ENCODE measurements at places on chromosomes 16 and 17.

GRCh38 chr17:80847496-80848230 lies 144.0 kb upstream of the CHMP6 start:
- peak; percentile 5 for DNase-seq

DNA sequence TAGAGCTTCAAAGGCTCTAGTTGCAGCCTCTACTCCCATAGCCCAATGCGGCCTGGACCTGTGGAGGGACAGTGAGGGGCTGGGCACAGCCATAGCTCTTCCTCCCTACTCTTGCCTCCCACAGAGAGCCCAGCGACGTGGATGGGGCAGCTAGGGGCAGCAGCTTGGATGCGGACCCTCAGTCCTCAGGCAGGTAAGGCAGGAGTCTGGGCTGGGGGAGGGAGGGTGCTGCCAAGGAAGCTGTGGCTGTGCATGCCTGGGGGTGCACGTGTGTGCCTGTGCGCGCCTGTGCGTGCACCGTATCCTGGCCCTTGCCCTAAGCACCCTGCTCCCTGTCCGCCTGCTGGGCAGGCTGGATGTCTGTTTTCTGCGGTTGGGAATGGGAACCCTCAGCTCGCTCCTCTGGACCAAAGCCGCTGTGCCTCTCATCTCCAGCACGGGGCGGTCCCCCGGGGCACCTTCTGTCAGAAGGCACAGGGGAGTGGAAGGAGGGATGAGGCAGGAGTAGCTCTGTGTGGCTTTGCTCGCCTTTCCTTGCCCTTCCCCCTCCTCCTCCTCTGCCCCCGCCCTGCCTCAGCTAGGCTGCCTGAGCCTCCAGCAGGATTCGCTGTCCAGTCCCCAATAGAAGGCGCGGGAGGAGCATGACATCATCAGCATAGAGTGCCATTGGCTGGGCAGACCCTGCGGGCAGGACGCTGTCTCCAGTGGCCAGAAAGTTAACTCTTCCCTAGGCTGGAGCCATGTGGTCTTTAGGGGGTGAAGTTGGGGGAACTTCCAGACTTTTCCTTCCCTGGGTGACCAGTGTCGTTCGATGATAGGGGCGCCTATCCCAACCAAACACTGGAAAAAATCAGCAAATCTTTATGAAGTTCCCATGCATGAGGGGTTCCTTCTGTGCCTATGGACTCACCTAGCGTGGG lies 797 bp downstream of the PRCD start:
- peak; percentile 88 for DNase-seq

DNA sequence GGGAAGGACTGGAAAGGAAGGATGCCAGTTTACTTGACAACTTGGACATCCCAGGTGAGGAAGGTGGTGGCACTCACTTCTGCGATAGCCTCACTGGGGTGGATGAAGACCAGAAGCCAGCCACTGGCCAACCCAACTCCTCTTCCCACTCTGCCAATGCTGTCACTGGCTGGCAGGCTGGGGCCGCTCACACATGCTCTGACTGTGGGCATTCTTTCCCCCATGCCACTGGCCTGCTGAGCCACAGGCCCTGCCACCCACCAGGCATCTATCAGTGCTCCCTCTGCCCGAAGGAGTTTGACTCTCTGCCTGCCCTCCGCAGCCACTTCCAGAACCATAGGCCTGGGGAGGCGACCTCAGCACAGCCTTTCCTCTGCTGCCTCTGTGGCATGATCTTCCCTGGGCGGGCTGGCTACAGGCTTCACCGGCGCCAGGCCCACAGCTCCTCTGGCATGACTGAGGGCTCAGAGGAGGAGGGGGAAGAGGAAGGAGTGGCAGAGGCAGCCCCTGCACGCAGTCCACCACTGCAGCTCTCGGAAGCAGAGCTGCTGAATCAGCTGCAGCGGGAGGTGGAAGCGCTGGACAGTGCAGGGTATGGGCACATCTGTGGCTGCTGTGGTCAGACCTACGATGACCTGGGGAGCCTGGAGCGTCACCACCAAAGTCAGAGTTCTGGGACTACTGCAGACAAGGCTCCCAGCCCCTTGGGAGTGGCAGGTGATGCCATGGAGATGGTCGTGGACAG lies 4.5 kb downstream of the ZNF646 start:
- no peak for DNase-seq

GRCh38 chr17:9138161-9138717 lies 116.9 kb downstream of the NTN1 start:
- DNase-seq, result no peak

DNA sequence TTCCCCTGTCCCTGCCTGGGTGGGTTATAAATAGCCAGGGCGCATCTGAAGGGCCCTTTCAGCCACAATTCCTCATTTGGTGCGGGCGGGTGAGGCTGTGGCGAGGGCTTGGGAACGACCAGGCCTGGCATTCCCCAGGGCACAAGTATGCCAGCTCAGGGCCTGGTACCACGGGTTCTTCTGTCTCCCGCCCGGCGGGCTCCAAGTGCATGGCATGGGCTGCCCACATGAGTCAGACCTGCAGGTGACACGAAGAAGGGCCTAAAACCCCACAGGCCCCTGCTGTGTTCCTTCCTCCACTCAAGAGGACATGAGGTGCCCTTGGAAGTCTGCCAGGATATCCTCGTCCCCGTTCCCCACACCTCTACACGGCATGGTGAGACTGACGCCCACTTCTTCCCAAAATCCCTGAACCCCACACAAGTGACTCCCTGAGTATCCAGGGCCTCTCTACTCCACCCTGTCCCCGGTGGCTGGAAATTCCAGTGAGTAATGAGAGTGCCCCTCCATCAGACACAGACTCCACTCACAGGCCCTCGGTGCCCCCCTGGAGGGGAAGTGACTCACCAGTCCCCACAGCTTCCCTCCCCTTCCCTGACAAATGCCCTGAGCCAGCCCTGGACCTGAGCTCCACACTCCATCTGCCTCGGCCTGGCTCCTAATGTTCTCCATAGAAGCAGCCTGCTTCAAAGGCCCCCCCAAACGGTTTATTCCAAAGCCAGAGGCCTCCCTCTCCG lies 68.8 kb downstream of the ABR start:
- peak; percentile 50 for DNase-seq

GRCh38 chr17:1957037-1957436 lies 68.1 kb downstream of the RTN4RL1 start:
- DNase-seq, result peak; percentile 67

GRCh38 chr16:19463468-19464315 lies 46.0 kb downstream of the TMC5 start:
- no peak for DNase-seq
